ENCODE measurements at places on chromosomes 11 and 22.

- DNase-seq = peak; percentile 87
Measured at GRCh38 chr11:88320149-88320559, 17.4 kb downstream of the CTSC start.

DNA sequence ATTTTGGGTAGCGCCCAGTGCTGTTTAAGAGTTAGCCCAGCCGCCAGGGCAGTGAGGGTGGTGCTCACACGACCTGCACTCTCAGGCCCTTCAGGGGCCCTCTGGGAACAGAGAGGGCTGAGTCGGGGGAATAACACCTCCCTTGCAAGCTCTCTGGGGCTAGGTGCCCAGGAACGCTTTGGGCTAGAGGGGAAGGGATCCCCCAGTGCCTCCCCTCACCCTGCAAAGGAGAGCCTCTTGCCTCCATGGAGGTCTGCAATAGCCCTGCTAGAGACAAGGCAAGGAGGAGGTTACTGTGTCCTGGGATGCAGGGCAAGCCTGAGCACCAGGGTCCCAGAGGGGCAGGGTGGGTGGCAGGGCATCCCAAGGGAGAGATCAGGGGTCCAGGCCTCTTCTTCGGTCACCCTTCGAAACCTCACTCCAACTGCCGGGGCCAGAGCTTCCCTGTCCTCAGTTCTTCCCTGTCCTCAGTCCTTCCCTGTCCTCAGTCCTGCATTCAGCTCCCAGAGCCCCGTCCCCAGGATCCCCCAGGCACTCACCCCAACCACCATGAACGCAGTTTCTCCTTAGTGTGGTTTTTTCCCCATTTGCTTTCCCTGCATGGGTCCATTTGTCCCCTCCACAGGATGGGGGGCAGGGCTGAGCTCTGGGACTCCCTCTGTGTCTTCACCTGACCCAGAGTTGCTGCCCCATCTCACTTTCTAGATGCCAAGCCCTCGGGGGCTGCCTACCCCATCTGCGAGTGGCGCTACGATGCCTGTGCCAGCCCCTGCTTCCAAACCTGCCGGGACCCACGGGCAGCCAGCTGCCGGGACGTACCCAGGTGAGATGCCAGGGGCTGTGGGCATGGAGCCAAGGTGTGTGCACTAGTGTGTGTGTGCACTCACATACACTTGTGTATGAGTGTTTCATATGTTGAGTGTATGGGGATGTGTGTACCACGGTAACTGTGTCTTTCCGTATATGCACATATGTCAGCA lies 60.8 kb downstream of the OTOG start:
- DNase-seq = no peak

GRCh38 chr11:116867619-116868018 lies 30.2 kb upstream of the APOA1 start:
- DNase-seq = no peak

DNA sequence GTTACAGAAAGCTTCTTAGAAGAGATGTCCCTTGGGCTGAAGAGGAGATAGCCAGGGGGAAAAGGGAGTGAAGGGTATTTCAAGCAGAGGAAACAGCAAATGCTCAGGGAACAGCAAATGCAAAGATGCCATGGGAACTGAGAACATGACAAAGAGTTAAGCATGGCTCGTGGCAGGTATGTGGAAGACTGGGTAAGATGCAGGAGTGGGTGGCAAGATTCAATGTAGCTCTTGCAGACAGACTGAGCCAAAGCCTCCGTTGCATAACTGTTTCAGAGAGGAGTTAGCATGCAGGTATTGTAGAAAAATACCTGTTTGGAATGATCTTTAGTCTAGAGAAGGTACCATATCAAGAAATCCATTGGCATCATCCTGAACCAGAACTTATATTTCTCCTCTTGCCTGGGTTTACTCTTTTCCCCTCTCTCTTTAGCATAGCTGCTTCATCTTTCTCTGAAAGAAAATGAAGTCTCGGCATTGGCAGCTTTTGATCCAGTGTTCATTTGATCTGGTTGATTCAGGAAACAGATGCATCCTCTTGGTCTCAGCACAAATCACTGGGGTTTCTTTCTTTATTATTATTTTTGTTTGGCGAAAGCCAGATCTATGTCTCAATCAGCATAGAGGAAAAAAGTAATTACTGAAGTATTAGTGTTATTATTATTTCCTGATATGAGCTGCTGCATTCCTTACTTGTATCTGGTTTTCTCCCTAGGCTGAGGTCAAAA lies 41.7 kb upstream of the NUP160 start:
- no peak for DNase-seq

- no peak for DNase-seq
Measured at GRCh38 chr11:122183933-122184332, 67.9 kb upstream of the BLID start.

Measured in BJ (cell line).